Natural killer cell treated with Interleukin-12 subunit alpha and Interleukin-12 subunit beta and Interleukin-15 and Interleukin-18, amount 100 ng/mL, for 72 hours (primary cell): ENCODE measurements at places on chromosomes 13 and 19.
A peak's percentile ranks its signal among the peaks of the same experiment; 100 is the strongest.

GRCh38 chr19:39327363-39328045 is 6.8 kb upstream of the LRFN1 start:
- DNase-seq: no peak

- DNase-seq: no peak
These were observed 3.0 kb downstream of the ZNF570 start for GRCh38 chr19:37472165-37472564.

DNA sequence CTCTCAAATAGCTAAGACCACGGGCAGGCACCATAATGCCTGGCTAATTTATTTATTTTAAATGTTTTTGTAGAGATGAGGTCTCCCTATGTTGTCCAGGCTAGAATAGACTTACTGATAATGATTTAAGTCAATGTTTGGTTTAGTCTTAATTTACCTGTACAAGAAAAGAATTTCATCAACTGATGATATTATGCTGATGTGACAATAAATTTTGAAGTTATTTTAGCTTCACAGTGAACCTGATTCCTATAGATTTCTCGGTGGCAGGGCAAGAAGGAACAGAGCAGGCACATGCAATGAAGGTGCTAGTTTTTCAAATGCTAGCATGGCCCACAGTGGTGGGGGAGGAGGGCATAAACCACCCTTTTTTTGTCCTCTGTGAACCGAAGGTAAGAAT is 42.6 kb upstream of the CBY2 start:
- no peak for DNase-seq

DNA sequence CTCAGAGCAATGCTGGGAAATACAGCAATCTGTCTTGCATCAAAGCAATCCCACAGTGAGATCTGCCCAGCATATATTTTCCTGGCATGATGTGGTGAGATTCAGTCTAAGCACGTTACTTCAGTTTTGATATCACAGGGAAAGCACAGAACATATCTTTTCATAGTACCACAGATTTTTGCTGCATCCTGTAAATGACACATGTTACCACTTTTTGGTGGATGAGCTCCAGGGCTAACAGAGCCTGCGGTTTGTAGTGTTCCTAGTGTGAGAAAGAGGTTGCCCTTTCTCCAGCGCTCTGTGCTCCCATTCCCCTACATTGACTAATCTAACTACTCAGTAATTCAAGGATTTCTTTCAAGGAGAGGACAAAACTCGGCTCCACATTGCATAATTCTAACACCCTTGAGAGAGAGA is 409.0 kb downstream of the GPC6 start:
- DNase-seq: no peak

DNA sequence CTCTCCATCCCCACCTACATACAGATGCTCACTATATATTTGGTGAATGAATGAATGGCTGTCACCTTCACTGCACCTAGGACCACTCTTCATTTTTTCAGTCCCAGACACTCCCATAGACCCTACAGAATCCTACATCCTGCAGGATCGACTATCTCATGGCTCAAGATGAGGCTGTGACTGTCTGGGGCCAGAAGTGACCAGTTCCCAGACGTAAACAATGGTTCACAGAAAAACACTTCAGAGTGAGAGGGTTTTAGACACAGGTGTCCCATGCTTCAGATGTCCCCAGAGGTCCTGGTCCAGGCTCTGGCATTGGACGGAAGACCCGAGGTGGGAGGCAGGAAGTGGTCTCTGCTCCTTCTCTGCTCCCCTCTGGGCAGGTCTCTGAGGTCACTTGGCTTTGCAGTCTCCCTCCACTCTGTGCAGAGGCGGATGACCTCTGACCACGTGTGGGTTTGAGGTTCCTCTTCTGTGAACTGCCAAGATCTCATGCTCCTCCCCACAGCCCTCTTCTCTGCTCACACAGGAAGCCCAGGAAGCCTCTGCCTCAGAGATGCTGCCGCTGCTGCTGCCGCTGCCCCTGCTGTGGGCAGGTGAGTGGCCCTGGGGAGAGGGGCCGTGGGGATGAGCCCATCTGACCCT is 24.9 kb downstream of the SIGLEC7 start:
- DNase-seq: peak; percentile 84

DNA sequence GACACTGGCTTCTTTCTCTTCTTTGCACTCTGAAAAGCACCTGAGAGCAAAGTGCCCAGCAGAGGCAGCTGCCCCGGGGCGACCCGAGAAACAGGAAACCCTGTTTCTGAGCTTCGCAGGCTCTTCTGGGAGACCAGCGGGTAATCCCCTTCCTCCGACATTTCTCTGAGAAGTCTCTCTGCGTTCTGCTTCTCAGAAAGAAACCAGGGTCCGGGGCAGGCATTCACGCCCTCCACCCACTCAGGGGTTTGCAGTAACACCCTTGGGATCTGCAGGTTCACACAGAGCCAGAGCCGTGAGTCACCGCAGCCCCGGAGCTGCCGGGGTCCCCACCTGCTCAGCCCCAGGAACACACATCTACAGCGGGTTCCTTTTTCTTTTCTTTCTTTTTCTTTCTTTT is 86.0 kb downstream of the GADD45B start:
- DNase-seq: peak; percentile 96

- no peak for DNase-seq
These were observed 199.4 kb upstream of the MIR17HG start for GRCh38 chr13:91148098-91148497.
